ENCODE measurements at places on chromosomes 3 and 15.

- no peak for DNase-seq
Observed at GRCh38 chr3:136699271-136699828, 52.8 kb downstream of the STAG1 start.

DNA sequence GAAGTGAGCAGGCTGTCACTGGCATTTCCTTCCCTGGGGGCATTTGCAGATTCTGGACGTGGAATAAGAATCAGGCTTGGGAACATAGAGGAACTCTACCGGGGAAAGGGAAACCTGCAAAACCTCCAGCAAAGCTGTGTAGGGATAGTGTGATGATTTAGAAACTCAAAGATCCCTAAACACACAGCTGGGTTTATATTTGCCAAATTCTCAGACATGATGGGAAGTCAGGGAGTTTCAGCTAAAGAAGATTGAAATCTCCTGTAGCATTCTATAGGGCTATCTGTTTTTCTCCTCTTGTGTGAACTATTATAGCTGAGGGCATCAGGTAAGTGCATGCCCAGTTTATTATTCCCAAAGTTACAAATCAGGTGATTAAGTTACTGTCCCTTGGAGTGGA, 9.2 kb upstream of the CLEC3B start:
- DNase-seq, result no peak

- DNase-seq, result no peak
Observed at GRCh38 chr3:184594371-184595001, 32.9 kb downstream of the EPHB3 start.

GRCh38 chr3:128232376-128233178, 79.3 kb downstream of the EEFSEC start:
- no peak for DNase-seq

DNA sequence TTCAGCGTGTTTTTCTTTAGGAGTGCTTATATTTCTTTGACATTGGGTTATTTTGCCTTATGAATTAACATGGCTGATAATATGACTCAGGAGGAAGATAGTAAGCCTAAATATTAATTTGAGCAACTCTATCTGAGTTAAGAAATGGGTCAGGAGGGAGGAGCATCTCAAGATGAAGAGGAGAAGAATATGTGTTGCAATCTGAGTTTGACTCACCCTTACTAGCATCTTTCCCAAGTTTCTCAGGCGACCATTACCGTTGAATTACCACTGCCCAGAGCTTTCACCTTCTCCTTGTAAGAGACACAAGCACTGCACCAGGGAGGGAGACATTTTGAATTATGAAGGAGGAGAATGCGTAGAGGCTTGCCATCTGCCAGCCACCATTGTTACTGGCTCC, 138.3 kb upstream of the MYRIP start:
- no peak for DNase-seq

DNA sequence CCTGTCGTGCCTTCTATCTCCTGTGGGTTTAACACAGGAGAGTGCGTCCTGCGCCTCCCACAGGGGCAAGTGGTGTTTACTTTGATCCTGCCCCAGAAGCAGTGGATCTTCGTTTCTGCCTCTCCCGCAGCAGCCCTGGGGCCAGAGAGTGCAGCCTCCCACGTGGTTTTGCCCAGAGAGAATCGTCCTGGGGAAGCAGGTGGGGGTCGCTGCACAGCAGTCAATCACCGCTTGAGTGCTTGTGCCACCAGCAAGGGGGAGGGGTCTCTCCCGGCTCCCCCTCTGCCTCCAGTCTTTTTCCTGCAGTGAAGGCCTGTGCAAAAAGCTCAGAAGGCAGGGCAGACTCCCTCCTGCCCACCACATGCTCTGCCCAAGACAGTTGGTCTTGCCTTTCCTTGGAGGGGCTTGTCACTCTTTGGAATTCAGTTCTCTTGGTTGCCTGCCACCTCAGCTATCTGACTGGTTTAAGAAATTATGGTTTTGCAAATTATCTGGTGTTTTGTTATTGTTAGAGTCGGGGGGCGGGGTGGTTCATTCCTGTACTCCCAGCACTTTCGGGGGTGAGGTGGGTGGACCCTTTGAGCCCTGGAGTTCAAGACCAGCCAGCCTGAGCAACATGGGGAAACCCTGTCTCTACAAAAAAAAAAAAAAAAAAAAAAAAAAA, 26.9 kb downstream of the STOML1 start:
- no peak for DNase-seq

DNA sequence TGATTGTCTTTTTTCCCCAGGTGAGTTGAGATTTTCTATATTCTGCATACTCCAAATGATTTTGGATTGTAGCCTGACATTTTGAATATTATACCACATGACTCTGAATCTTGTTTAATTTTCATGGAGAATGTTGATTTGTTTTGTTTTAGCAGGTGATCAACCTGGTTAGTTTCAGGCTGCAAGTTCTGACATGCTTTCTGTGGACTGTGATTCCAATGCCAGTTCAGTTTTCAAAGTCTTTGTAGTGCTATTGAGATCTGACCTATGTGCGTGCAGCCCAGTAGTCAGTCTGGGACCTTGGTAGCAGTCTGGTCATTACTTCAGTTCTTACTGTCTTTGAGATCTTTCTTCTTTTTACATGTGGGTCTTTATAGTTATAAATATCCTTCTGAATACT, 18.6 kb upstream of the MTMR10 start:
- no peak for DNase-seq

DNA sequence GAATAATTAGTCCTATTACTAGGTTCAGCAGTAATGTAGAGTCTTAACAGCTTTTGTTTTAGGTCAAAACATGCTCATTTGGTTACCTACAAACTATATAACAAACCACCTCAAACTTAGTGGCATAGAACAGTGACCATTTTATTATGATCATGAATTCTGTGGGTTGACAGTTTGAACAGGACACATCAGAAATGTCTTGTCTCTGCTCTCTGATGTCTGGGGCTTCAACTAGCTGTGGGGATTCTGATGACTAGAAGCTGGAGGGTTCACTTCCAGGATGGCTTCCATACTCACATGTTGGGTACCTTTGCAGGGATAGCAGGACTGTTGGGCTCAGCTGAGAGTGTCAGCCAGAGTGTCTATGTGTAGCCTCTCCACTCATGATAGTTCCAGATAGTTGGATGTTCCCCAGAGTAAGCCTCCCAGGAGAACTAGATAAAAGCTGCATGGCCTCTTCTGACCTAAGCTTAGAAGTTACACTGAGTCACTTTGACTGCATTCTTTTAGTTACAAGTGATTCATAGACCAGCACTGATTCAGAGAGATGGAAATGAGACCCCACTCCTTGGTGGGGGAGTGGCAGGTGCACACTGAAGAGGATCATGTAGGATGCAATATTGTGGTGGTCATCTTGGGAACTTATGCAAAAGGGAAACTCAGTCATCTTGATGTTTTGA, 32.6 kb downstream of the PLCL2 start:
- DNase-seq, result no peak

GRCh38 chr3:8456412-8456811, 45.2 kb upstream of the LMCD1 start:
- DNase-seq, result no peak

DNA sequence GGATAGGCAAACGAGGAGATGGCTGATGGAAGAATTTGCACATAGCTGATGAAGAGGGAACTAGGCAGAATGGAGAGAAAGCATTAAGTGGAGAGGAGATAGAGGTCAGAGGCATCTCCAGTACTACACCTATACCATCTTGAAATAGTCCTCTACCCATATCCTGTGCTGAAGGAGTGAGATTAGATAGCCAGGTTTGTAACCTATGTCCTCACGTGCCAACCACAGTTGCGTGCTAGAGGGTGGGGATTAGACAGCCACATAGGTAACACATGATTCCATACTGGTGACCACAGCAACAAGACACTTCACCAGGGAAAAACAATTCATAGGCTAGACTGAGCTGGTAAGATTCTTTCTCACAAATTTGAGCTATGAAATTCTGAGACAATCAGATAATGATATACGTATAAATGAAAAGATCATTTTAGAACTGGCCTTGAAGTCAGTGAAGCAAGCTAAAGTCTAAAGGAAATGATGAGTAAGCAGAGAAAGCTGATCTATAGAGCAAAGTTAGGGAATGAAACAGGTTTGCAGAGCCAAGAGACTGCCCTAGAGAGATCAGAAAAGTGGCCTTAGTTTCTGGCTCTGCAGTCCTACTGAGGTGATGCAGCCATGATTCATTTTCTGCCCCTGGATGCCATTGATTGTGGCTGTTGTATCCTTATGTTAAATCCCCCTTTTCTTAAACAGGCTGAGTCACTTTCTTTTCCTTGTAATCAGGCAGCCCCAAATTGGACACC, 17.7 kb downstream of the MYNN start:
- DNase-seq, result no peak

DNA sequence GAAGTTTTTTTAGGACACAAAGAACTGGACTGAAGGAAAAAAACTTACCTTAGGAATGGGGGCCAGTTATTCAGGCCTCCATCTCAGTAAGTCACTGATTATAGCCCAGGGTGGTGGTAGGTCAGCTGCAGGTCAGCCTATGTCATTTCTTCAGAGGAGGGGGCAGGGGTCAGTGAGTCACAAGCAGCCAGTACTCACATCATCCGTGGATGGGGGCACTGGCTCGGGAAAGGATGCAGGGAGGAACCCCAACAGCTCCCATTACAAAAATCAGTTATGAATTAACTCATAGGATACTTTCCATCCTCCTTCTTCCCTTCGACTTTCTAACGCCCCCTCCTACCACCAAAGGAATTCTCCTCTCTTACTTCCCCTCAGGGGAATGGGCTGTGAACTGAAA, 578.3 kb downstream of the PDCD6IP start:
- no peak for DNase-seq

DNA sequence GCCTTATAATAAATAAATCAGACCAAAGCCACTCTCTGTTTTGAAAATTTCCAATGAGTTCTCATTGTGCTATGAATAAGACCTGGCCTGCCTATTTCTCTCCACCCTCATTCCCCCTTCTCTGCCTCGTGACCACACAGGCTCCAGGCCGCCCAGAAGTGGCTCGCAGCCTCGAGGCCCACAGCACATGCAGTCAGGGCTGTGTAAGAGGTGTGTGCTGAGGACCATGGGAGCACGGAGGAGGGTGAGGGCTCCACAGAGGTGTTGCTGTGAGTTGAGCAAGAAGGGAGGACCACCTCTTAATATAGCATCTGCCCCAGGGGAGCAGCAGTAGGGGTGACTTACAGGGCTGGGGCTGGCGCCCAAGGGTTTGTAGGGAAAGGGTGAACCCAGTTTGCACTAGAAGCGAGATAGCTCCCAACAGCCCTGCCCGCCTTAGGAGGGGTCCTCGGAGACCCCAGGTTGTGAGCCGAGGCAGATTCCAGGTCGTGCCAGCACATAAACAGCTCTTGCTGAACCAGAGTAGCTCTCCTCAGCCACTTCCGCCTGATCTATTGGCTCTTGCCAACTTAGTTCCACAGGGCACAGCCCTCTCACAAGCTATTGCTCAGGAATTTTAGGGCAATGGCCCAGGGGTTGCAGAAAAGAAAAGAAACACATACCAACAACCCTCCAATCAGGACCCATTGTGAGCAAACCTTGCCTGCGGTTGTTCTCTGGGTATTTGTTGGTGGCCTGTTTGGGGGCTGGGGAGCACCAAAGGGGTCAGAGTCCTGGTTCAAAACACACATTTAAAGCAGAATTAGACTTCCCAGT, 117.7 kb downstream of the MYLK start:
- no peak for DNase-seq

GRCh38 chr15:80444680-80445251, 40.6 kb downstream of the ARNT2 start:
- DNase-seq, result no peak

All from CD4-positive, alpha-beta T cell treated with Interleukin-10 for 1 hour (primary cell).